ENCODE measurements at places on chromosomes 3 and 15.
A peak's percentile ranks its signal among the peaks of the same experiment; 100 is the strongest.

DNA sequence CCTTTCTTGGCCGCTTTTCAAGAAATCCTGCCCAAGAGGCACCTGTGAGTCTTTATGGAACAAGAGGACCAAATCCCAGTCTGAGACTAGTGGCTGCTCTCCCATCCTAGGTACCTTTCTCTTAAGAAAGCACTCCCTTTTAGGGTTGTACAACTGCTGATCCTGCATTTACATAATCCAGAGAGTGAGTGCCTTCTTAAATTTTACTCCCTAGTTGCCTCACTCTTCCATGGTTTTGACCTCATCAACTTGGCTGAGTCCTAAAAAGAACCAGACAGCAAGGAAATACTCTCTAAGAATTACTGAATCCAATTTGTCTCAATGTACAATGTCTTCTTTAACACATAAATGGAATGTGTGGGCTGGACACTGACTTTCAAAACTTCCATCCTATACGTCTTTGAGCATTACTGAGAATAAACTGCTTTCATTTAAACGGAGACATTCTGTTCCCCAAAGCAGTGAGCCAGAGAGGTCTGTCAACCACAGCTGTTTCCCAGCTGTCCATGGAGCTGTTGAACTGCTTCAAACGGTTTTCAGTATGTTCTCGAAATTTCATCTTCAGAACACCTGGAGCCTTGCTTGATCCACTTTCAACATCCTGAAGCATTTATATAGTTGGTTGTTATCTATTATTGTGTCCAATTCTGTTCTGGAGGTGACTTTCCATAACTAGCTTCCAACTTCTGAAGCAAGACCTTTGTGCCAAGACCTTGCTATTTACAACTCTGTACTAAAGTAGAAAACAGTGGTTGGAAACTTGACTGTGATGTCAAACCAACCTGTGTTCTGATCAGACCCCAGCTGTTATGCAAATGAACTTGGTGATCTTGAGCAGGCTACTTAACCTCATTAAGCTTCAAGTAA lies 179.1 kb downstream of the SLC9A9 start:
- H3K27me3 ChIP-seq, result no peaks in the 10 kb centered on the region
- no peak overlapping the region for H3K27ac ChIP-seq
- peak overlapping the region; percentile 9 for H3K4me3 ChIP-seq
- H3K36me3 ChIP-seq, result no peaks in the 10 kb centered on the region
- peak; percentile 51 for DNase-seq

DNA sequence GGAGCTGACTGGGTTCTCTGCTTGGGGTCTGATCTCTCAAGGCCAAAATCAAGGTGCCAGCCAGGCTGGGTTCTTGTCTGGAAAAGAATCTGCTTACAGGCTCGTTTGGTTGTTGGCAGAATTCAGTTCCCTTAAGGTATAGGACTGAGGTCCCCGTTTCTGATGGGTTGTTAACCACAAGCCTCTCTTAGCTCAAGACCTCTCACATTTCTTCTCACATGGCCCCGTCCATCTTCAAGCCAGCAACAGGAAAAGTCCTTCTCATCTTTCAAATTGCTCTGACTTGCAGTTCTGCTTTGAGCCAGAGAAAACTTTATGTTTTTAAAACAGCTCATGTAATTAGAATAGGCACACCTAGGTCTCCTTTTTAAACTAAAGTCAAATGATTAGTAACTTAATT lies 20.4 kb downstream of the UACA start:
- no peaks in the 10 kb centered on the region for H3K27me3 ChIP-seq
- no peaks in the 10 kb centered on the region for H3K36me3 ChIP-seq
- peaks cover 4% of the 10 kb centered on the region for H3K4me1 ChIP-seq
- no peak overlapping the region for H3K27ac ChIP-seq

DNA sequence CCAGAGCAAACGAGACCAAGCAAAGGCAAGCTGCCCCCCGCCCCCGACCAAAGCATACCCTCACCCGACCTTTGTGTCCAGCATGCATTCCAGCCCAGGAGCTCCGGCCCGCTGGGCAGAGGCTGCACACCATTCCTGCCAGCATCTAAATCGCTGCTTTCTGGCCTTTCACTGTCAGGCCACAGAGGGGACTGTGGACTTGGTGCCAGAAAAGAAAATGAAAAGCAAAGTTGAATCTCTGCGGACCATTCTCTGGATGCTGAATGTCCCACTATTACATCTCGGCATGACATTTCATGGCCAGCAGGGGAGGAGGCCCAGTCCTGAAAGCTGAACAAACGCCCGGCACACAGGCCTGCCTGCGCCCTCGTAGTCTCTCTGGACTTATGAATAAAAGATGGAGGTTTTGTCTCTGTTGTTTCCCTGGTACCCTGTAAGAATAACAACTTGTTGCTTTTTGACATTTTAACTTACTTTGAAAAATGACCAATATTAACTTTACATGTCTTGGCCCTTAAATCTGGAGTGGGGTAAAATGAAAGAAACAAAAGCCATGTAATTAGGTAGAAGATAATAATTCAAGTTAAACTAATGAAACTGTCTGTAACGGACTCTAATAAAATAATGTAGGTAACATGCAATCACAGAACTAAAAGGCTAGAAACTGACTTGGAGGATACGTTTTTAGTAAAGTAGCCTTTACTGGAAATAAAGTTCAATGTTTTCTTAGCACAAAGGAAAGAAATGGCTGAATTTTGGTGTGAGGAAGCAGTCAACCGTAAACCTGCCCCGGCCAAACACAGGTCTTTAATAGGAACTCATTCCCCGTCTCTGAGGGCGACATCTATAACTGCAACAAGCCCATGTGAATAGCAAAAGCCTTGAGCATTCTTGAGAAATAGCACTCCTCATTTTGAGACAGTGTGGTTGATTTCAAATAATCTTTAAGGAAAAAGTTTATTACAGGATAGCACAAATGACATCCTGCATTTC lies 12.7 kb downstream of the IL17RD start:
- no peaks in the 10 kb centered on the region for H3K36me3 ChIP-seq
- H3K27ac ChIP-seq, result no peak overlapping the region
- no peaks in the 10 kb centered on the region for H3K4me1 ChIP-seq
- no peak overlapping the region for H3K4me3 ChIP-seq
- no peak for DNase-seq
- peaks cover 19% of the 10 kb centered on the region for H3K27me3 ChIP-seq

GRCh38 chr3:147915057-147915456 lies 505.9 kb downstream of the ZIC1 start:
- H3K4me1 ChIP-seq, result no peaks in the 10 kb centered on the region
- H3K27ac ChIP-seq, result no peak overlapping the region
- H3K36me3 ChIP-seq, result no peaks in the 10 kb centered on the region
- H3K27me3 ChIP-seq, result no peaks in the 10 kb centered on the region
- DNase-seq, result no peak

DNA sequence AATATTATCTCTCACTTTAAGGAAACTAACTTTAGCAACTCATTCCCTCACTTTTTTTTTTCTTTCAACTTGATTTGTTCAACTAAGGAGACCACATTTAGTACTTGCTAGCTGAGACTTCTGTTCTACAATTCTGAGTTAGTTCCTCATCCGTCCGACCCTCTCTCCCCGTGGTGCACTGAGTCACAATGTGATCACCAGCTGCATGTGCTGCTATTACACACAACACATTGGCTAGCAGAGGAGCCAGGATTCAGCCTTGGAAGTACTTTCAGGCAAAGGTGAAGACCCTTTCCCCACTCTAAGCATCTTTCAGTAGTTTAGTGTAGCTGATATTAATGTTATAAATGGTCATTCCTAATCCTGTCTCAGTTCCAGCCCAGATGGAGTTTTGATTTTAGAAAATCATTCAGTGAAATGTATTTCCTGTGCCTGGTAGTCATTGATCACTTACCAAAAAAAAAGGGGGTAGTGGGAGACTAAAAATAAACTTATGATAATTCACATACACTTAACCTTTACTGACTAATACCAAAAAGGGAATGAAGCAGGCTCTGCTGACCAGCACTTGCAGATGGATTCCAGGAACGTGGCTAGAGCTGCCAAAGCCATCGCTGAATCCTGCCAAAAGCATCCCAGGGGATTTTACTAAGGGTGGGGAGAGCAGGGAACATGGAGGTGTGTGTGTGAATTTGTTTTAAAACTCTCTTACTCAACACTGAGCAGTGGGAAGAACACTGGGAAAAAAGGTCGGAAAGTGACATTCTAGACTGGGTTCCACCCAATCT lies 424.8 kb downstream of the LPP start:
- H3K27me3 ChIP-seq, result no peaks in the 10 kb centered on the region
- peak overlapping the region; percentile 5 for H3K27ac ChIP-seq
- no peak for DNase-seq
- peak overlapping the region; percentile 3 for H3K4me3 ChIP-seq
- H3K4me1 ChIP-seq, result peaks cover 49% of the 10 kb centered on the region

GRCh38 chr15:80155001-80155377 lies 2.2 kb downstream of the FAH start:
- no peak overlapping the region for H3K4me3 ChIP-seq
- H3K4me1 ChIP-seq, result peaks cover 16% of the 10 kb centered on the region
- DNase-seq, result no peak
- no peak overlapping the region for H3K27ac ChIP-seq
- H3K27me3 ChIP-seq, result no peaks in the 10 kb centered on the region

GRCh38 chr3:102299125-102299877 lies 135.5 kb upstream of the ZPLD1 start:
- no peaks in the 10 kb centered on the region for H3K36me3 ChIP-seq
- no peak overlapping the region for H3K27ac ChIP-seq
- no peak overlapping the region for H3K4me3 ChIP-seq
- no peaks in the 10 kb centered on the region for H3K4me1 ChIP-seq
- no peak for DNase-seq
